ENCODE measurements at places on chromosomes 2 and 18.

DNA sequence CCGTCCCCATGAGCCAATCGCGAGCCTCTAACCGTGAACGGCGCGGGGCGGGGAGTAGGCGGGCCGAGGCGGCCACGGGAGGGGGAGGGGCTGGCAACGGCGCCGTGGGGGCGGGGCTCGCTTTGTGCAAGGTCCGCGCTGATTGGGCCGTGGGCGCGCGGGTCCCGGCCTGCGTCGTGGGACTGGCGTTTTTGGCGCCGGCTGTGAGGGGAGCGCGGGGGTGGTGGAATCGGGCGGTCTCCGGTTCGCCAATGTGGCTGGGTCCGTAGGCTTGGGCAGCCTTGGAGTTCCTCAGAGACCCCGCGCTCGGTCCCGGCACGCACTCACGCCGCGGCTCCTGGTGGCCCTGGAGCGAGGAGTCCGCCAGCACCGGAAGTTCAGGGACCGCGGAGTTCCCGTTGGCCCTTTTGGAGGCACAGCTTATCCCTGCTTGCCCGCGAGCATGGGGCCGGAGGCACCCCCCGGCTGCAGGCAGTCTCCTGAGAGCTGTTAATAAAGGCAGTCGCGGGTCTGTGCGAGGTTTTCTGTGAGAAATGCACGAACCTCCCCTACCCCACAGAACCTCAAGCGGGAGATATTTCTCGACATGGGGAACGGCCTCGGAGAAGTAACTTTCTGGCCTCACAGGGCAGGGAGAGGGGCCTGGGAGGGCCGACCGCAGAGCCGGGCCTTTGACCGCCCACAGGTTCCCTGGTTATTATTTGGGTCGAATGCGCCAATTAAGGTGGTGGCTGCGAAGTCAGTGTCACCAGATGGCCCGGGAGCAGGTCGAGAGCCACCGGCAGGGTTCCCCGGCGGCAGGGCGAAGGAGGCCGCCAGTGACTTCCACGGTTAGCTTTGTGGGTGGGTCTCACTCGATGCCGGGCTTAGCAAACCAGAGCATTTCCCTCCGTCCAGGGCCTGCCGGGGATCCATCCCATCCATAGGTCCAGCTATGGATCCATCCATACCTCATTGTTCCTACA, 574 bp upstream of the NCL start:
- no peak for DNase-seq

GRCh38 chr18:54787616-54788015, 40.7 kb upstream of the RAB27B start:
- peak; percentile 29 for DNase-seq

DNA sequence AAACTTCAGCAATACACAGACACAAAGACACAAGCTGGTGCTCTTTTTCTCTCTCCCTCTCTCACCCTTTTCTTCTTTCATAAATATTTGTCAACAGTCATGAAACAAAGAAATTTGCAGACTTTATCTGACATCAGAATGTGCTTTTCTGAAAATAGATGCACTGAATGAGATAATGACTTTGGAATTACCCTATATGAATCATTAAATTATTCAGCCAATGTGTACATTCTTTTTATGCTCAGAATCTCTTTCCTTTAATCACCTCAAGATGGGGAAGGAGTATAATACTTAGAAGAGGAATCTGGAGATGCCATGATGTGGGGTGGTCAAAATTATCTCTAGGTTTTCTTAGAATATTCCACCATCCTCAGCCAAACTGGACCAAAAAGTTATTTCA, 289.9 kb downstream of the LRRTM1 start:
- no peak for DNase-seq

DNA sequence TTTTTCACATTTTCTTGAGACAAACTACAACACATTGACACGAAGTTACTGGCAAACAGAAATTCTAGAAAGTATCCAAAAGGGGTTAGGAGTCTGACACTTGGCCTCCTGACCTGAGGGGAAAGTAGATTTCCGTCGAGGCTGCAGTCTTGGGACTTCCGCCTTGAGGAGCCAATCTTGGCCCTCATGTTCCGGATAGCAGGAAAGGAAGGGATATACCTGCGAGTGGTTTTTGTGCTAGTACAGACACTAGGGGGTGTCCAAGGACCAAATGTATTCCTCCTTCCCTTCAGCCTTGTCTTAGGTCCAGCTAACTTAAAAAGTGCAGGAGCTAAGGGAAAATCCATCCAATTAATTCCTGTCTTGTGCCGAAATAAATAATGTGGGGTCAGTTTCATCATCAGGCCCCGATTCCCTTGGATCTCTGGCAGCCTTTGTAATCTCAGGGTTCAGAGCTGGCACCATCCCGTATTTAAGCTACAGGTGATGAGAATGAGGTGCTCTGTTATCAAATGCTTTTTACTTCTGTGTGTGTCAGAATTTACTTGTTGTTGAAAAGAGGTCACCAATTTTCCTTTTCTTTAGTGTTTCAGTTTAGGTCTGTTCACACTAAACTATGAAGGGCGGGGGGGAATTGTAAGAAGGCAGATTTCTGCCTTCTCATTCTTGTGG, 330.2 kb upstream of the FANCL start:
- peak; percentile 71 for DNase-seq

- peak; percentile 69 for DNase-seq
Measured at GRCh38 chr2:150466741-150467620, 20.5 kb downstream of the RND3 start.

DNA sequence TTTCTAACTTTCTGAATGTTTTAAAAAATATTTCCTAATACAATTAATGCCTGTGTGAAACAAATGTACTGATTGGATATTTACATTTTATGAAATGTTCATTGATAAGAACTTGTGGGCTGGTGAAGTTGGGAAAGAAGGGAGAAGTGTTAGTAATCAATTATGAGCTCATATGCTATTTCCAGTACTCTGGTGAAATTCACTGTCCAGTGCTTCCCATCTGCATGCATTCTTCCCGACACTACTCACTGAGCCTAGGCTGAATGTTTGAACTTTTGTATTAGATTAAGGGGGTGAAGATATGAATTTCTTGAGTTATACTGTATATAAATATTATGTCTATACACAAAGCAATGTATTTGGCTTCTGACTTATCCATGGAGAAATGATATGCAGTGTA, 36.0 kb downstream of the SKA1 start:
- DNase-seq: no peak

DNA sequence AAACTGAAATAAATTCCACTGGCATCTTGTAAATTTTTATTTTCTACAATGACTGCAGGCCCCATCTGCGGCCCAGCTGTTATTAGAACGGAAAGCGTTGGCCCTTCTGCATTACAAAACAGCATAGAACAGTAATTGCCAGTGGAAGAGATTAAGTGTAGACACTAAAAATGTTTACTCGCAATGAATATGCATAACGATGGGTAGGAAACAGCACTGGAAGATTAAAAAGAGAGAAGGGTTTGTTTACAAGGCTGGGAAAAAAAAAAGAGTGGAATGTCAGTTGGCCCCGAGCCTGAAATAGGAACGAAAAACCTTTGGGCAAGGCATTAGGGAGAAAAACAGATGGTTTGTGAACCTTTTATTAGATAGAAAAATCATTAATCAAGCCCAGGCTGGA, 275.9 kb upstream of the TCF4 start:
- peak; percentile 66 for DNase-seq

DNA sequence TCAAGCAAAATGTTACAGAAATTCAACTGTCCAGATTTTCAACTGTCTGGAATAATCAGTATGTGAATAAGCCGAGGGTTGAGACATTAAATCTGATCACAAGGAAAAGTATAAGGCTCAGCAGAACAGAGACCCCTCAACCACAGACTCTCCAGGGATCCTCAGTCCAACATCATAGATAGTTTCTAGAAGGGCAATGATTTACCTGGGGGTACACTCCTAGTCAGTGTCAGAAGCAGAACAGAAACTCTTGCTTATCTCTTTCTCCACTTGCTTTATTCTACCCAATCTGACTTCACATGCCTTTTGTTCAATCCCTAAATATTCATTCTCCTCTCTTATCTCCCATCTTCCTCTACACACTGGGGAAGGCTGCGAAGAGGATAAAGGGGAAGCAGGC, 36.4 kb downstream of the ICOS start:
- DNase-seq: no peak

- DNase-seq: peak; percentile 18
Measured at GRCh38 chr18:72830109-72830508, 37.7 kb downstream of the NETO1 start.

GRCh38 chr2:237295889-237296480, 118.0 kb downstream of the COL6A3 start:
- no peak for DNase-seq

- peak; percentile 86 for DNase-seq
Measured at GRCh38 chr2:10043256-10043905, at the start of gene KLF11. TSS of gene KLF11 (plus strand) at chr2:10043550. CDS start at chr2:10043717, 167 bp downstream.

GRCh38 chr18:42969366-42969765, 146.1 kb downstream of the RIT2 start:
- DNase-seq: no peak

- DNase-seq: peak; percentile 57
Measured at GRCh38 chr18:54127759-54128378, 96.6 kb downstream of the MBD2 start.

DNA sequence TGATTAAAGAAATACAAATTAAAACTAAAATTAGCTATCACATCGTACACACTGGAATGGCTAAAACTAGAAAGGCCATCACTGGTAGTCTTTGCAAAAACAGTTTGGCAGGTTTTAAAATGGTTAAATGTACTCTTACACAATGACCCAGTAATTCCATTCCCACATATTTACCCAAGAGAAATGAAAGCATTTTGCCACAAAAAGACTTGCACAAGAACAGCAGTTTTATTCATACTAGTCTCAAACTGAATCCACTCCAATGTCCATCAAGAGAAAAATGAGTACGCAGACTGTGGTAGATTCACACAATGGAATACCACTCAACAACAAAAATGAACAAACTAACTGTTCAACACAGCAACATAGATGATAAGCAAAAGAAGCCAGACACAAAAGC, 29.1 kb downstream of the SP140L start:
- DNase-seq: peak; percentile 8

DNA sequence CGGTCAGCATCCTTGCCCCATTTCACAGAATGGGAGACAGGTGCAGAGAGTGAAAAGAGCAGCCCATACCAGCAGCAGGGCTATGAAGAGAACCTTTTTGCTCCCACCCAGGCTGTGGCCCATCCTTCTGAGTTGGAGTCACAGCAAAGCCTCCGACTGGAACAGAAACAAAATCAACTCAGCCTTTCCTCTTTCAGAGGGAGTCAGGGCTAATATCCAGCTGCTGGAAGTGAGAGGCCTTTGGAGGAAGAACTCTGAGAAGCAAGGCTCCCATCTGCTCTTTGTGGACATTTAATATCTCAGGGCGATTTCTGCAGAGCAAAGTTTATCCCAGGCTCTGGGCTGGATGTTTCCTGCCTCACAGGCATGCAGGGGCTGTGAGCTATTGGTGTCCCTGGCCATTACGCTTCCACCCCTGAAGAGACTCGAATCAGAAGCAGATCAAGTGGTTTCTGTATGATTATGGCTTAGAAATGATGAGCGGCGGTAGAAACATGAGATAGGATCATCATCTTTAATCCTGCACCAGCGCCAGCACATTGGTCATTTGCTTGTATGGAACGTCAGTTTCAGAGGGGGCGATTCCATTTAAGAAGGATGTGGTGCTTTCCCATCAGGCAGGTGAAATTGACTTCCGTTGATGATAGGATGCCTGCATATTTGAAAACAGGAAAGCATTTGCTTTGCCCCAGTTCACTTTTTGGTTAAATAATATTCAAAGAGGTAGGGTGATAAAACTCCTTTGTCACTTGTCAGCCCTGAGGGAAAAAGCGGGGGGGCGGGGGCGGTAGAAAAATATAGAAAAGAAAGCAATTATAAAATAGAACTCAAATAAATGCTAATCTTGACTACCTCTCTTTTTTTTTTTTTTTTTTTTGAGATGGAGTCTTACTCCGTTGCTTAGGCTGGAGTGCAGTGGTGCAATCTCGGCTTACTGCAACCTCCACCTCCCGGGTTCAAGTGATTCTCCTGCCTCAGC, 152.4 kb downstream of the LRRC30 start:
- no peak for DNase-seq

DNA sequence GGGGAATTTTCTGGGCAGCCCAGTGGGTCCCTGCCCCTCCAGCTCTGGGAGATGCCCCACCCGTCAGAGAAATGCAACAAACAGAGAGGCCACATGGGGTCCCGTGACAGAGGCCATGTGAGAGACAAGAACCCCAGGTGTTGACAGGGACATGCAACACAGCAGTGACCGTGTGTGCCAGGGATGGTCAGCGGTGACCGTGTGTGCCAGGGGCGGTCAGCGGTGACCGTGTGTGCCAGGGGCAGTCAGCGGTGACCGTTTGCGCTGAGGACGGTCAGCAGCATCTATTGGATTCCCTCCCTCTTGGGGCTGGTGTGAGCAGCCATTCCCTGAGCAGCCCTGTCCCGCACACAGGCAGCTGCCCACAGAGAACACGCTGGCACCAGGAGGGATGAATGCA, 146.6 kb upstream of the OTOS start:
- DNase-seq: no peak

DNA sequence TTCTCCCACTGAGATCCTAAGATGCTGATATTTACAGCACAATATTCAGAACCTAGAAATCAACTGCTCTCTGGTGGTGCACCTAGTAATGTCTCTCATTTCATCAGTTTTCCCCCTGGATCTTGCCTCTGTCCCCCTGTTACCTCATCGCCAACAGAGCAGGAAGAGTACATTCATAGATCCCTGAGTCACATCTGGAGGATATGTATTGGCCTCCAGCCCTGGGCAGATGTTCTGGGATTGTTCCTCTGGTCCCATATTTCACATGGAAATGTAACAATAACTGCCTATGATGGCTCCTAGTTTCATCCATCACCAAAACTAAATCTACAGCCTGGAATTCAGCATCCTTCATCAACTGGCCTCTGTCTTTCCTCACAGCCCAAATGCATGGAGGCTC, 278.8 kb upstream of the SLC14A2 start:
- DNase-seq: no peak

- DNase-seq: no peak
Measured at GRCh38 chr2:110103061-110103961, 12.3 kb downstream of the MALL start.

DNA sequence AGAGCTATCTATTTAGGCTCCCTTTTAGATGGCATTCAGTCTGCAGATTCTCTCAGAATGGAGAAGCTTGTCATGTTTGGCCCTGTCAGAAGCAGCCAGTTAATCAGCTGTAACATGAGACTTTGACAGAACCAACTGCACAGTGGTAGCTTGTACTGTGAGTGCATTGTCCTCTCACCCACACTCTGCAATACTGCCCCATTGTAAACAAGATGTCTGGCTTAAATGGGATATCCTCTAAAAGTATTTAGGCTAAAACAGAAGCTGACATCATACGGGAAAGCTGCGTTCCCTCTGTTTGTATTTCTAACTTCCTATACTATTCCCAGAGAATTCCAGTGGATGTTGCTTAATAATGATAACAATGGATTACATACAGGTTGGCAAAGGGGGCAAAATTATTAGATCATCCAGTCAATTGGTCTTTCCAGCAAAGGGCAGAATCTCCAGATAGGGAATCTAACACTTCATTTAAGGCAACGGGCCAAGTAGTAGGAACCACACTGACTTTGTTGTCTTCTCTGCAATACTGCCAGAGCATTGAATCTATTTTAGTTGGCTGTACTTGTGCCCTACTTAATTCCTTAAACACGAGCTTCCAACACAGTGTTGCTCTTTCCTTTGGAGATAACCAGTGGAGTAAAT, 15.4 kb upstream of the STAT4 start:
- DNase-seq: peak; percentile 76

- DNase-seq: no peak
Measured at GRCh38 chr2:42312106-42312505, 48.9 kb downstream of the COX7A2L start.
